ENCODE measurements at places on chromosomes 11 and 22.

- no peak for DNase-seq
Observed at GRCh38 chr11:100719809-100720221, 32.7 kb downstream of the ARHGAP42 start.

DNA sequence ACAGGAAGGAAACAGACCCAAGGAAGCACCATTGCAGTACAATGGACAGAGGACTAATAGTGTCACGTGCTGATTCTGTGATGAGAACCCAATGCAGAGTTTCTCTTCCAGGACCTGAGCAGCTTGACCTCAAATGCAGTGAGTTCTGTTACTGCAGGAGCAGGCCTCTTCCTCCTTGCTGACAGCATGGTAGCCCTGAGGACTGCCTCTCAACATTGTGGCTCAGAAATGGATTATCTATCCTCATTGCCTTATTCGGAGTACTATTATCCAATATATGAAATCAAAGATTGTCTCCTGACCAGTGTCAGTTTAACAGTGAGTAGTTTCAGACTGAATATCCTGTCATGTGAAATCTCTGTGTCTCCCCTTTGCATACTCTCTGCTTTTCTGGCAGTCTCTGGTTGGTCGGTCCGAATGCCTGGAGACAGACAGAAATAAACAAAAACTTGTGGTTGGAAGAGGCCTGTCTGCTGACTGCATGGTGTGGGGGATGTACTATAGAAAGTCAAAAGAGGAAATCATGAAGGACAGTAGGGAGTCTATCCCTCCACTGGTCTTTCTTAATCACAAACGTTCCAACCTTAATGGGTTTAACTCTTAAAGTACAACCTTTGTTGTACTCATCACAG lies 6.9 kb upstream of the MS4A14 start:
- DNase-seq, result no peak

DNA sequence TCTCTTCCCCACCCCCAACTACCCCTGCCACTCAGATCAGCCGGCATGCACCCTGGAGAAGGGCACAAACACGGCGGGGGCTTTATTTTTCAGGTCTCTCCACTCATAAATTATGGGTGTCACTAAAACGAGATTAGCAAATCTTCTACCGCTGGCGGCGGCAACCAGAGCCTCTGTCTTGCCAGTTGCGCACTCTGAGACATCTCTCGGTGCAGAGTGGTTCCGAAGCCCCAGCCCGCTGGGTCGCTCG lies 125.3 kb upstream of the C11orf58 start:
- no peak for DNase-seq

DNA sequence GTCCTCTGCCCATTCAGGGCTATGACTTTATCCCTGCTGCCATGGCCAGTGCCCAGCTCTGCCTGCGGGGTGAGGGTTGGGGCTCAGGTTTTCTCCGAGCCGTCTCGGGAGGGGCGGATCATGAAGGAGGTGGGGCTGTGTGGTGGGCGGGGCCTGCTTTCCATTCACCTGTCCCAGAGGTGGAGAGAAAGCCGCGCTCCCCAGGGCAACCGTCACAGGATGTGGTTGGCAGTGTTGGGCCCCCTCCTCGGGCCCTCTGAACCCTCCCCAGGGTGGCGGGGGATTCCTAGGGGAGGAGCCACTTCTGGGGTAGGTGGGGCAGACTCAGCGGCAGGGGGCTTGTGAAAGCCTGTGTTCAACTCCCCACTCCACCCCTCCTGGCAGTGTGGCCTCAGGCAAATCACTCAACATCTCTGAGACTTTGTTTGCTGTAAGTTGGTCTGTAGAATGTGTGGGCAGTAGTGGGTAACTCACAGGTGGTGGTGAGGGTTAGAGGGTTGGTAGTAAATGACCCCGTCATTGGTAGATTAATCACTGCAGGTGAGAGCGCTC lies 50.3 kb downstream of the CD6 start:
- peak; percentile 77 for DNase-seq

DNA sequence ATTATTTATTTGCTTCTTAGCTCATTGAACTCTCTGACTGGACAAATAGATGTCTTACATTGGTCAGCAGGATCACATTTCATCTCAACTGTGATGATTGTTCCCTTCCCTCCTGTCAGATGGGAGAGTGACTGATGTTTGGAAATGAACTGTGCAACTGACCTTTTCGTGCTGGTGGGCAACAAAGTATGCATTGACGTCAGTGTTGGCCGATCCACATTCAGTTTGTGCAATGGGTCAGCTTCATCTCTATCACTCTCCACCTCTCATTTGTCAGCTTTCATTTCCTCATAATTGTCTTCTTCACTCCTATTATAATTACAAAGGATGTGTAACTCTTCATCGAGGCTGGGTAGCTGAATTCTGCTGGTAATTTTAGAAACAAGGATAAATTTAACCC lies 71.3 kb downstream of the PPP2R1B start:
- DNase-seq, result no peak

DNA sequence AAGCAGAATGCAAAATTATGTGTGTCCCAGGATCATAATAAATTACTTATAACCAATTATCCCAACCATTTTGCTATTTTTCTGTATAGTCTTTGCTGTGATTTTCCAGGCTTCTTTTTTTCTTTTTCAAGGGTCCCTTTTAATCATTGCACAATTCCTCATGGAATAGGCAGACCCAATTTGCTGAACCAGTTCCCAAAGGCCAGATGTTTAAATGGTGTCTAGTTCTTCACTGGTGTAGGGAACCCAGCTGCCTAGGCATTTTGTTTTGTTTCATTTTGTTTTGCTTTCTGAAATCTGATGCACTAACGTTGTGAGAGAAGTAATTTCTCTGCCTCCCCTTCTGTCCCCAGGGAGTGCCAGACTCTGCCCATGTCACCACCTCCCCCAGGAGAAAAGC lies 60.4 kb downstream of the CHST1 start:
- no peak for DNase-seq

- DNase-seq, result no peak
Observed at GRCh38 chr11:92717240-92717639, 252.2 kb upstream of the MTNR1B start.

DNA sequence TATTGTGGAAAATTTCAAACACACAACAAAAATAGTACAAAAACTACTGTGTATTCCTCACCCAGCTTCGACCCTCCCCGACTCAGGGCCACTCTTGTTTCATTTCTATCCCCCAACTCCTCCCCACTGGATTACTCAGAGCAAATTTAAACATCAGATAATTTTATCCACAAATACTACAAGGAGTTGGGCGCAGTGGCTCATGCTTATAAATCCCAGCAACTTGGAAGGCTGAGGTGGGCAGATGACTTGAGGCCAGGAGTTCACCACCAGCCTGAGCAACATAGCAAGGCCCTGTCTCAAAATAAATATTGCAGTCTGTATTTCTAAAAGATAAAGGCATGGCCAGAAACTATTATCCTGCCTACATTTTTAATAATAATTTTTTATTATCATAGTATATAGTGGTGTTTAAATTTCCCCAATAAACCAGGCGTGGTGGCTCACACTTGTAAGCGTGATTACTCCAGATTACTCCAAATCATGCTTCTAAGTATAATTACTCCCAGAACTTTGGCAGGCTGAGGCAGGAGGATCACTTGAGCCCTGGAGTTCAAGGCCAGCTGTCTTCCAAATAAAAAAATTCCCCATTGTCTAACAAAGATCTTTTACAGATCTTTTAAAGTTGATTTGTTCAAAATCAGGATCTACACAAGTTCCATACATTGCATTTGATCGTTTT lies 39.8 kb downstream of the LRRC32 start:
- DNase-seq, result no peak

DNA sequence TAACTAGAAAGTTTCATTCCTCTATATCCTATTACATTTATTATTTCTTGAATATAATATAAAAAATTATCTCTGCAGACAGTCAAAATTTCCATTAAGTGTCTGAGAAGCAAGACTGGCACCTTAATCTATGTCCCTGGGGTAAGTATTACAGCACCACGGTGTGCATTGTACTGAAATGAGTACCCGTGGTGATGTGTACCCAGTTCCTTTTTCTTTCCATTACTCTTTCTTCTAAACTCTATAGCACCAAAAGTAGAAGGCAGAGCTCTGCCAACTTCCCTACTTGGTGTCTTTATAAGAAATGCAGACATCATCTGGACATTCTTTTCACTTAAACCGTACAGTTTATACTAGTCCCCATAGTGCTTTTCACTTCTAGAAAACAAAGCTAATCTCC lies 161.7 kb downstream of the GUCY1A2 start:
- no peak for DNase-seq

DNA sequence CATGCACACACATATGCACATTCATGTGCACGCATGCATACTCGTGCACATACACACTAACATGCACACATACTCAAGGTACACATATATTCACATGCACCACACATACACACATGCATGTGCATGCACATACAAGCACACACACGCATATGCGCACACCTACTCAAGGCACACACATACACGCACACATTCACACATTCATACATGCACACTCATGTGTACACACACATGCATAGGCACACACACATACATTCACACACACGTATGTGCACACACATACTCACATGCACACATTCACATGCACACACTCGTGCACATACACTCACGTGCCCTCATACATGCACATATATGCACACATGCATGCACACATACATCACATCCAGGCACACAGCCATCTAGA lies 489.0 kb downstream of the MN1 start:
- no peak for DNase-seq

DNA sequence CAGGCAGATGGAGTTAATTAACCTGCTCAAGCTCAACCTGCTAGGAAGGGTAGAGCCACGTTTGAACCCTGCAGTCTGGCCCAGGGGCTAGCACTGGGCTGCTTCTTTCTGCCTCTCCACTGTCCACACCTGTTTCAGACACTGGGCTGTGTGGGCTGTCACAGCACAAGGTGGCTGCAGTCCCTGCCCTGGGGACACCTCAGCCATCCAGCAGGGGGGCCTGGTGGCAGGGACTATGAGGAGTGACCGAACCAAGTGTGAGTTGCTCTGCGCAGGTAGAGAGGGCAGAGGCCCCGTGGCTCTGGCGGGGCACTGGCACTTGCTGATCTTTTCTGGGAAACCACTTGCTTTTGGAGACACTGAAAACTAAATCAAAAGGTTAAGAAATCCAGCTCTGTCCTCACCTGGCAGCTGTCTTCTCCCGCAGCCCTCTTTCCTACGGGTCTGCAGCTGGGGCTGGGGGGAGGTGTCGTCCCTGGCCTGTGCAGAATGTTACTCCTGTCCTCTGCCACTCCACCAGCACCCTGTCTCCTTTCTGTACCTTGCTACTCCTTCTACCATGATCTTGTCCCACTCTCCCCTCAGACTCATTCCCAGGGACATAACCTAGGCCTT lies 5.8 kb downstream of the BAD start:
- no peak for DNase-seq

GRCh38 chr22:47333625-47334024 lies 571.2 kb downstream of the TBC1D22A start:
- DNase-seq, result no peak

GRCh38 chr11:120244476-120245365 lies 4.8 kb downstream of the POU2F3 start:
- DNase-seq, result no peak

- DNase-seq, result no peak
Observed at GRCh38 chr11:100963375-100963774, 166.2 kb downstream of the PGR start.

GRCh38 chr22:29308148-29308790 lies 1.8 kb downstream of the GAS2L1 start:
- DNase-seq, result no peak

- DNase-seq, result no peak
Observed at GRCh38 chr11:36499315-36499714, 10.8 kb downstream of the TRAF6 start.

GRCh38 chr22:39152511-39153219 lies at the start of gene CBX7:
CBX7 (minus strand) TSS chr22:39152680; CDS start chr22:39152444, 236 bp downstream.
- peak; percentile 69 for DNase-seq

GRCh38 chr22:20128902-20129746 lies 2.5 kb upstream of the ZDHHC8 start:
- DNase-seq, result no peak

DNA sequence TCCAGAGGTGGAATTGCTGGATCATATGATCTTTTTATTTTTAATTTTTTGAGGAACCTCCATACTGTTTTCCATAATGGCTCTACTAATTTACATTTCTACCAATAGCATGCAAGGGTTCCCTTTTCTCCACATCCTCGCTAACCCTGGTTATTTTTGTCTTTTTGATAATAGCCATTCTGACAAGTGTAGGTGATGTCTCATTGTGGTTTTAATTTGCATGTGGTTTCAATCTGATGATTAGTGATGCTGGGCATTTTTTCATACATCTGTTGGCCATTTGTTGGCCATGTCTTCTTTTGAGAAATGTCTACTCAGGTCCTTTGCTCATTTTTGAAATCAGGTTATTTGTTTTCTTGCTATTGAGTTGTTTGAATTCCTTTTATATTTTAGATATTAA lies 15.4 kb upstream of the OR4D5 start:
- DNase-seq, result no peak

DNA sequence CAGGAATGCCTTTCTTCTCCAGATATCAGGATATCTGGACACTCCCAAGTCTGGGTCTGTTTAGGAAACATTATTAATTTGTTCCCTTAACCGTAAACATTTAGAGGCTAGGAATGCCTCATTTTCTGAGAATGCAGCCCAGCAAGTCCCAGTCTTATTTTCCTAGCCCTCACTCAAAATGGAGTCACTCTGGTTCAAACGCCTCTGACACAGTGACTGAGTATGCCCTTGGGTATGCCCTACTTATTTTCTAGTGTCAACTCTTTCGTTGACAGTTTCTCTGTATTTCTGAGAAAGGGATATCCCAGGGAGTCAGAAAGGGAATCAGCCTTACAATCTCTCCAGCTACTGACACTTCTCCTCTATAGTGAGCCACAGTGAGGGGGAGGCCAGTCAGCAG lies 16.0 kb upstream of the CCDC81 start:
- no peak for DNase-seq

GRCh38 chr11:108967571-108967970 lies 302.7 kb downstream of the DDX10 start:
- DNase-seq, result no peak

DNA sequence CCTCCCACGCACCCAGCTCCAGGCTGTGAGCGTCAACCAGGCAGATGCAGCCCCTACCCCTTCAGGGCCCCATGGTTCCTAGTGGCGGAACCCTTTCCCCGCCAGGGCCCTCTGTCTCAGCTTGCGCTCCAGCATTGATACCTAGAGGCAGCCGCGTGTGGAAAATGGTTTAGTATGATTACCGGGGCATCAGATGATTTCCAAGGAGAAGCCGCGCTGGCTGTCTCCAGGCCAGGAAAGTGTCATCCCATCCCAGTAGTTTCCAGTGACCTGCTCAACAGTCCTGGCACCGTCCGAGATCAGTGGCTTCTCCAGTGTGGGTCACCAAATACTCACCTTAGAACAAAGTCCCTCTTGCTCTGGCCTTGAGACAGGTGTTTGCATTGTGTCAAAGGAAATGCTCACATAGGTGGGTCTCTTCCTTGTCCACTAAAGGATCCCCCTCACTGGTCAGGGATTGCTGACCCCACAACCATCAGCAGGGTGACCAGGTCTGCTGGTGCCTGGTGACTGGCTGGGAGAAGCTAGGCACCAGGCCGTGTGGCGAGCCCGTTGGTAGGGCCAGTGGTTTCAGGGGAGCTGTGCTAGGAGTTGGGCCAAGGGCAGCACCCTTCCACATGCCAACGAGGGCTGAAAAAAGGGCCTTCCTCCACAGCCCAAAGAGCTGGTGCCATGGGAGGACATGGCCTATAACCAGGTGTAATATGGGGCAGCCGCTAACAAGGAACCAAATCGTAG lies 109.4 kb downstream of the MORC2 start:
- no peak for DNase-seq

- no peak for DNase-seq
Observed at GRCh38 chr11:117462183-117462863, 134.7 kb downstream of the CEP164 start.

Measured in stimulated activated CD8-positive, alpha-beta memory T cell treated with anti-CD3 and anti-CD28 coated beads, Interleukin-4, amount 100 ng/mL, for 4 hours (primary cell).